Activated CD8-positive, alpha-beta memory T cell treated with anti-CD3 and anti-CD28 coated beads for 1 hour (primary cell): ENCODE measurements at places on chromosomes 5 and 9.

DNA sequence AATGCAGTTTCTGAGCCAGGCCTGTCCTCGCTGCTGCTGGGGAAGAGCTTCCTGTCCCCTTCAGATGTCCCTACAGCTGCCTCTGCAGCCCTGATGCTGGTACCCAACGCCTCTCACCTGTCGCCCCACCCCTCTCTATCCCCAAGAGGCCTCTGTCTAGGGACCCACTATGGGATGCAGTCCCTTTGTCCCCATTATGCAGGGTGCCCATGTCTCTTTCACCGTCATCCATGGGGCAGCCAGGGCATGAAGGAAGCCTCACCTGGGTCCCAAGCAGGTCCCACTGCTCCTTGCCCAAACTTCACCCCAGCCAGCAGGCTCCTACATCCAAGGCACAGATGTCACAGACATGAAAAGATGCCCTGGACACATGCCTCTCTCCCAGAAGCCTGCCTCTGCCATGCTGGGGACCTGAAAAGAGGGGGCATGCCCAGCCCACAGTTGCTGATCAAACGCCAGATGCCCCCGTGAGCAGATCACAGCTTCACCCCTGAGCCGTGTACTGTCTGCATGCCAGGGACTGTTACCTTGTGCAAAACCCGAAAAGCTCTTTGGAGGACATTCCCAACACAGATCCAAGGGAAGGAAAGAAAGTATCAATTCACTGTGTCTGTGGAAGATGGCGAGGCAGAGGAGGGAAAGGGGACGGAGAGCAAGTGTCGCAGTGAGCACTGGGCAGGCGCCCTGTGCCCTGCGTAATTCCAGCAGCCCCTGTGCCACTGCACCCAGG lies 81.0 kb downstream of the ADAMTS2 start:
- DNase-seq: no peak

- DNase-seq: peak; percentile 6
Observed at GRCh38 chr9:83956086-83956435, 24.0 kb downstream of the HNRNPK start.

GRCh38 chr5:150153957-150154617 lies 1.6 kb downstream of the PDGFRB start:
- no peak for DNase-seq

GRCh38 chr5:63025679-63026078 lies 447.1 kb downstream of the LRRC70 start:
- DNase-seq: no peak

DNA sequence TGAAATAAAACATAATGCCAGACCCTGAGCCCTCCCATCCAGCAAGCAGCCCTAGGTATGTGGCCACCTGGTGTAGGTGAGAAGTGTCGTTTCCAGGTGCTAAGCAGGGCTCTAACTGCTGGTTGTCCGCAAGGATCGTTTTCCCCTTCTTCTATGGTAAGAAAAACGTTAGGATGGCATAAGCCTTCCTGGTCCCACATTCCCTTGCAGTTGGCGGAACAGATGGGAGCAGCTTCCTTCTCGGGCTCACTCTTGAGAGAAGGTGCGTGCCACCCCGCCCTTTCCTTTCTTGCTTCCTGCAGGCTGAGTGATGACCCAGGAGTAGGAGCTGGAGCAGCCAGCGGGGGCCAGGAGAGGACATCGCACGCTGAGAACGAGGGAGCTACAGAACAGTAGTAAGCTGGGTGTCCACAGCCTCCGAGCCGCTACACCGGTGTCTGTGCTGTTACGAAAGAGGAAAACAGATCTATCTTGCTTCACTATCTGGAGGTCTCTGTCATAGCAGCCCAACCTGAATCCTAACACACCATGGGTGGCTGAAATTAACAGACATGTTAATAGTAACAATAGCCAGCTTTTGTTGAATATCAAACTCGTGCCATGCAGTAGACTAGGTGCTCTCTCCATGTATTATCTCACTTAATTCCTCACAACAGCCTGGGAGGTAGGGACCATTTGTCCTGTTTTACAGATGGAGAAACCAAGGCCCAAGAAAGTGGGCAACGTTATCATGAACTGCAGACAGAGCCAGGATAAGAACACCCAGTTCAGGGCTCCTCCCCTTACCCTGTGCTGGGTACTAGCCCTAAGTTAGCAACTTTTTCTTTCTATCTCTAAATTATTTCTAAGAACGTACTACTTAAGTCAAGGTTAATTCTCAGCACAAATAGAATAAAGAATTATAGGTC lies 139.8 kb downstream of the COL23A1 start:
- no peak for DNase-seq

GRCh38 chr5:175680020-175680419 lies 22.1 kb downstream of the HRH2 start:
- DNase-seq: no peak
